ENCODE measurements at places on chromosomes 11 and 22.

GRCh38 chr11:14223636-14224288, 135.2 kb downstream of the RRAS2 start:
- no peak for DNase-seq

GRCh38 chr11:62069986-62070919, 53.6 kb upstream of the INCENP start:
- peak; percentile 65 for DNase-seq

- peak; percentile 82 for DNase-seq
Measured at GRCh38 chr22:50206599-50206998, 5.8 kb downstream of the SELENOO start.

DNA sequence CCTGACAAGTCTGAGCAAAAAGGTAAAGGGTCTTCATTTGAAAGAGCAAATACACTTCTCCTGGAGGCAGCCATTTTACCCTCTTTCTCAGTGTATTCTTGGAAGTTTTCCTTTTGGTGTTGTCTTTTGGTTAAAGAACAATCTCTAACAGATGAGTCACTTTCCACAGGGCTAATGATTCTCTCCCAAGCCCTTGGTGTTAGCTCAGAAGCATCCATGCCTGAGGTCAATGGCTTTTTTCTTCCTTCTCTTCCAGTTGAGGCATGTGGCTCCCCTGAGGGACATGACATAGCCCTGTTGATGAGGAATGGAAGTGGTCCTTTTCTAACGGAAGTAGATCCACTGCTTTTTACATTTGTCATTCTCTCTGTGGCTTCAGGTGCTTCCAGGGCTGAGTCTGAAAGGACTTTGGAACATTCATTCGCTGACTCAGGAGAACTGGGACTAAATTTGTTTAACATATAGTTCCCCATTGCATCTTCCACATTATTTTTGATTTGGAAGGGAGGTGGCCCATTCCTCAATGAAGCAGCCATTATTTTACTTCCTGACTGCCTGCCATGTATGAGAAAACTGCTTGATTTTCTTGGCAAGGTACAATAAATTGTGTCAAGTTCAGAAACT, 13.8 kb upstream of the POGLUT3 start:
- no peak for DNase-seq

All from kidney (tissue), 22 donors.